ENCODE measurements at places on chromosomes 7 and 10. TPM values are rescaled to one million over a fixed set of nuclear protein-coding genes. Genes with fewer than 3 reads are reported as not detected.

GRCh38 chr10:52621635-52622079 is 150.9 kb downstream of the MBL2 start:
- no peak for DNase-seq

DNA sequence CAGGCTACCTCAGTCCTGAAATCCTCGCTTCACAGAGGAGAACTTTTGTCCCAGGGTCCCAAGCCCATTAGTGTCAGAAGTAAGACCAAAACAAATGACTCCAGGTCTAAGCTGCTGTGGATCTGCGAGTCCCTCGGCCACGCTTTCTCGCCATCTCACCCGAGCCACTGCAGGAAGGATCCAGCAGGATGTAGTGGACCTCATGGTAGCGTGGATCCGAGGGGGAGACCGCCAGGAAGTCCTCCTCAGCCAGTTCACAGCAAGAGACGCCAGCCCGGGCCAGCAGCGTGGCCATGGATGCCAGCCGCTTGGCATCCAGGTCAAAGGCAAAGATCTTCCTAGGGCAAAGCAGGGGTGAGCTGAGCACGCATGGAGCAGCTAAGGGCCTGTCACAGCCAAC is 4.6 kb downstream of the NSUN5 start:
- no peak for DNase-seq

- DNase-seq, result peak; percentile 56
Measured at GRCh38 chr10:24360282-24361127, 151.6 kb downstream of the KIAA1217 start.

Gene TSPAN12
- 9.8 TPM for total RNA-seq

DNA sequence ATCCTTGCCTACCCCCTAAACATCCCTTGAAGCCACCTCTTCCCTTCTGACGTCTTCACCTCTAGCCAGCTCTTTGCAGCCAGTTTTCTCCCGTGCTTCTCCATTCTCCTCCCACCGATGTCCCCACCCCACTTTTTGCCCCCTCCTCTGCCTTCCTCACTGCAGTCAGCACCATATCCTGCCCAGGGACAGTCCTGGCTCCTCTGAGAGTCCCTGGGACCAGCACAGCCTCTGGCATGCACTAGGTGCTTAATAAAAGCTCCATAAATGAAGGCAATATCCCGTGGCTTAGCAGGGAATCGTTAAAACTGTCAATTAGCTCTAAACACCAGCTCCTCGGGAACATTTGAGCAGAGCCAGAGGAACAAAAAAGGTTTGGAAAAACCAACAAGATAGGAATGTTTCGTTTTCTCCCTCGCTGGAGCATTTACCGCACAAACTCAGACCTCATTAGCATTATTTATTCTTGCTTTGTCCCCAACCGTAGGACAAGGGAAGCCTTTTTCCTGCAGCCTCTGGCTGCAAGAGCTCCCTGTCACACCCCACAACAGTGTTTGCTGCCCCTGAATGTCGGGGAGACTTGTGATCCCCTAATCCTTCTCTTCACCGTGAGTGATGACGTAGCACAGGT is 16.1 kb downstream of the MYL10 start:
- DNase-seq, result no peak

- DNase-seq, result no peak
Measured at GRCh38 chr7:37027557-37028341, 303.5 kb upstream of the AOAH start.

Gene DENND2A
- 42.1 TPM for total RNA-seq

DNA sequence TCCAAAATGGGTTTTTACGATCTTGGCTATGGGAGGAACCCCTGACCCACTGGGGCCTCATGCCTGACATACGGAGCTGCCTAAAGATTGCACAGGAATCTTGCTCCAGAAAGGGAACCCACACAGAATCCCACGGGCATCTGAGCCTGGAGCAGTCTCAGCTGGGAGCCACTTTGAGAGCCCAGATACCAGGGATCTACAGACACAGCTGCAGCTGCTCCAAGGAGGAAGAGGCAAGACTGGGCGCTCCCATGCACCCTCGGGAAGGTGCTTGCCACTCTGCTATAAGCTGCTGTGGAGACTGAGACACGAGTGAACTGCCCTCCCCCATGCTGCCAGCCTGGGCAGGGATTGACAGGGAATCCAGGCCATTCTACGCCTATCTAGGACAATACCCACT is 202.5 kb downstream of the REEP3 start:
- no peak for DNase-seq

- DNase-seq, result no peak
Measured at GRCh38 chr7:6533893-6534495, 17.3 kb downstream of the GRID2IP start.

- DNase-seq, result no peak
Measured at GRCh38 chr10:105855791-105856190, 1214.7 kb downstream of the SORCS3 start.

DNA sequence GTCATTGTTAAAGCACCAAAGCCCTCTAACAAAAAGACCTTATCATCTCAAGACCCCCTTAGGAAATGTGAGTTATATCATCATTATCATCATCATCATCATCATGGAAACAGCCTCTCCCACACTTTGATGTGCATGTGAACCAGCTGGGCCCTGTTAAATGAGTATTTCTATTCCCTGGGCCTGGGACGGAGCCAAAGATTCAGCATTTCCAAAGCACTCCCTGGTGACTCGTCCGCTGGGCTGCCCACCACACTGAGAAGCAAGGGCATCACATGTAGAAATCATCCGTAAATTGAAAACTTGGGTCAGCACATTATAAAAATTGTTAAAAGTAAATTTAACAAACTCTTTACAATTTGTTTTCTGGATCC is 88.6 kb downstream of the PTPRN2 start:
- DNase-seq, result no peak

- DNase-seq, result no peak
Measured at GRCh38 chr10:1434912-1435692, 302.2 kb downstream of the ADARB2 start.

GRCh38 chr7:157462840-157463239 is 126.0 kb downstream of the DNAJB6 start:
- no peak for DNase-seq

GRCh38 chr10:84695902-84696301 is 367.5 kb downstream of the CCSER2 start:
- DNase-seq, result no peak

Measured in astrocyte (in vitro differentiated cells and primary cell).